ENCODE measurements at places on chromosomes 4 and X. TPM values are rescaled to one million over a fixed set of nuclear protein-coding genes. Genes with fewer than 3 reads are reported as not detected.

GRCh38 chr4:99979872-99980271 is 29.8 kb upstream of the H2AZ1 start:
- no peak overlapping the region for H3K27ac ChIP-seq
- H3K4me1 ChIP-seq, result no peaks in the 10 kb centered on the region
- DNase-seq, result no peak
- H3K27me3 ChIP-seq, result no peaks in the 10 kb centered on the region
- H3K4me3 ChIP-seq, result no peak overlapping the region
- H3K36me3 ChIP-seq, result no peaks in the 10 kb centered on the region

DNA sequence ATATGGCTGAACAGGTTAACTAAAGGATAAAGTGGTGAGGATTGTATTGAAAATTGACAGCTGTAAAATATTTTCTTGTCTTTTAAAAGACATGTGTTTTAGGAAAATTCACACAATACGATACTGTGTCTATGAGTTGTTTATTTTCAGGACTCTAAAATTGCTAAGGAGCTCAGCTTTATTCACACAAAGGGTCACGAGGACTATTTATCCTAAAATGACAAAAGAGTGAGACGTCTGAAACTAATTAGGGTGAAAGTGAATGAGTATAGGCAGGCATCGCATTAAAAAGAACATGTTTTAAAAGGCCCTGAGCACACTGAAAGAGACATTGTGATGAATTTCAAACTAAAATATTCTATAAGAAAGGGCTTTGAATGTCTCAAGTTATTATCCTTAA is 304.7 kb downstream of the SH2D1A start:
- H3K27ac ChIP-seq, result no peak overlapping the region
- no peaks in the 10 kb centered on the region for H3K4me1 ChIP-seq
- H3K27me3 ChIP-seq, result no peaks in the 10 kb centered on the region
- no peak for DNase-seq
- H3K4me3 ChIP-seq, result no peak overlapping the region
- no peaks in the 10 kb centered on the region for H3K36me3 ChIP-seq

- no peak for DNase-seq
- no peak overlapping the region for H3K27ac ChIP-seq
- no peak overlapping the region for H3K4me3 ChIP-seq
- peaks cover 13% of the 10 kb centered on the region for H3K4me1 ChIP-seq
- peaks cover 100% of the 10 kb centered on the region for H3K27me3 ChIP-seq
These were observed 109.3 kb downstream of the ADRA2C start for GRCh38 chr4:3875466-3875865.

DNA sequence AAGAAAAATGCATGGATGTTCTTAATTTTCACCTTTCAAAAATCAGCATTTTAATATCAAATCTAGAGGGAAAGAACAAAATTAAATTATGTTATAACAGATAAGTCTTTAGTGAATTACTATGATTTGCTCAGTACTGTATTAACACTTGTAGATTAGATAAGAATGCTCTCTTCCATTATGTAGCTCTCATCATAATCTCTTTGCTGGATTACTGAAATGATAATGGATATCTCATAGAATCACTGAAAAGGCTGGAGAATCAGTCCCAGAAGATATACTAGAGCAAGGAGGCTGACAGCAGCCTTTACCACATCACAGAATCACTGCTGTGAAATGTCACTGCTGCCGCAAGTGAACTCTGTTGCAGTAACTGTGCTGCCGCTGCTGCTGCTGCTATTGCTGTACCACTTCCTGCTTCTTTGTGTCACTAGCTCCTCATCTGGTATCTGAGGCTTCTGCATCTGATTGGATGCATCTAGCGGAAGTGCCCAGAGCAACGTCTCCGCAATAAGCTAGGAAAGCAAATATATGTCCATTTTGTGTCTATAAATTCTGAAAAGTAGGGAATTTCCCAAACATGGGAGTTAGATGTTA is 738.2 kb downstream of the ADGRL3 start:
- no peak overlapping the region for H3K27ac ChIP-seq
- no peaks in the 10 kb centered on the region for H3K27me3 ChIP-seq
- no peak overlapping the region for H3K4me3 ChIP-seq
- H3K4me1 ChIP-seq, result no peaks in the 10 kb centered on the region
- DNase-seq, result no peak
- H3K36me3 ChIP-seq, result no peaks in the 10 kb centered on the region

DNA sequence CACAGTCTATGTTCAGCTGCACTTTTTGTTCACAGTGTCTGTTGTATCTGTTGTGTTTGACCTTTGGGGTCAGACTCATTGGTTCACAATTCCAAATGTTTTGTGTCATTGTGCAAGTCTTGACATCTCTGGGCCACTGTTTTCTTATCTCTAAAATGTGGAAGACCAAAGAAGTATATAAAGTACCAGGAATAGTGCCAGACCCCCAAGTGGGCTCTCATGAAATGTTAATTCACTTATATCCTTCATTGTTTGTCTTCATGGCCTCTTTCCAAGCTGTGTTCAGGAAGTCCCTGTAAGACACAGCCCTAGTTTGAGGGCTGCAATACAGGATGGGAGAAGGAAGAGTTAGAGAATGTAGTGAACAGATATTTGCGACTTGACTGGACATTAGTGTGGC is 468.3 kb upstream of the BOD1L1 start:
- H3K36me3 ChIP-seq, result no peaks in the 10 kb centered on the region
- H3K4me3 ChIP-seq, result no peak overlapping the region
- no peaks in the 10 kb centered on the region for H3K4me1 ChIP-seq
- H3K27me3 ChIP-seq, result no peaks in the 10 kb centered on the region

GRCh38 chr4:113024388-113024787 is 25.1 kb upstream of the ANK2 start:
- no peaks in the 10 kb centered on the region for H3K4me1 ChIP-seq
- DNase-seq, result no peak
- H3K27me3 ChIP-seq, result no peaks in the 10 kb centered on the region
- H3K4me3 ChIP-seq, result no peak overlapping the region
- no peaks in the 10 kb centered on the region for H3K36me3 ChIP-seq
- H3K27ac ChIP-seq, result no peak overlapping the region

DNA sequence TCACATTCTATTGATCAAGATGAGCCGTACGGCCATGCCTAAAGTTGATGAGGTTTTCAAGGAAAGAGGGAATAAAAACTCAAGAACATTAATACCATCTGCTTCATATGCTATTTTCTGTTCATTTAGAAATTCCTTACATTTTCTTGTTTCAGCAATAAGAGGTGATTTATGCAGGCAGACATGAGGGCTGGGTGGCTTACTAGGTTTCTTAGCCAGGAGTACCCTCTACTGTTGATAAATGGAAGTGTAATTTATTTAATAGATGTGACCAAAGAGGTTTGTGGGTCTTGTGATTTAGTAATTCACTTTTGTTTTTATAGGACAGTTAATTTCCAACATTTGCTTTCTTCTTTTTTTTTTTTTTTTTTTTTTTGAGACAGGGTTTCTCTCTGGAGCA is 6.4 kb upstream of the SMIM9 start:
- peak; percentile 1 for DNase-seq
- no peaks in the 10 kb centered on the region for H3K36me3 ChIP-seq
- H3K27ac ChIP-seq, result no peak overlapping the region

- no peaks in the 10 kb centered on the region for H3K4me1 ChIP-seq
- H3K27me3 ChIP-seq, result no peaks in the 10 kb centered on the region
- no peaks in the 10 kb centered on the region for H3K36me3 ChIP-seq
- H3K4me3 ChIP-seq, result no peak overlapping the region
These were observed 138.0 kb upstream of the FAM9B start for GRCh38 chrX:9171841-9172463.

DNA sequence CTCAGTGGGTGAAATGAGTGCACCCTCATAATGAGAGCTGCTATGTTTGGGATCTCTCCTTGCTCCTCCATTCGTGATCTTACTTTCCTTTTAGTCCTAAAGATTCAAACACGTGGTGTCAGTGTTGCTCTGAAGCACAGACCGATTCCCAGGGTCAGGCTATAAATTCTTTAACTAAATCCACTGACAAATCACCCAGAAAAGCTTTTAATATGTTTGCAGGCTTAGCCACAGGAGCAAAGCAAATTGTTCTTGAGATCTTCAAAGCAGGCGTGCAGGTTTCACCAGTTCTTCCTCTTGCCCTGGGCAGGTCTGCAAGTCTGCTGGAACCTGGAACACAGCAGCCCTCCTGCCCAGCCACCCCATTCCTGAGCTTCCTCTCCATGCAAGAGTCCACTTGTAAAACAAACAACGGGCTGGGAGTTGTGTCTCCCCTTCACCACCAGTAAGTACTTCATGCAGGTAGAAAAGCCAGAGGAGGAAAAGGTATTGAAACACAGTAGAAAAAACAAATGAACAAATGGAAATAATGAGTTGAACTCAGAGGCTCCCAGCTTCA is 70.1 kb upstream of the ENPP6 start:
- H3K27ac ChIP-seq, result peak overlapping the region; percentile 49
- no peaks in the 10 kb centered on the region for H3K27me3 ChIP-seq
- H3K4me1 ChIP-seq, result peaks cover 10% of the 10 kb centered on the region
- H3K4me3 ChIP-seq, result no peak overlapping the region

DNA sequence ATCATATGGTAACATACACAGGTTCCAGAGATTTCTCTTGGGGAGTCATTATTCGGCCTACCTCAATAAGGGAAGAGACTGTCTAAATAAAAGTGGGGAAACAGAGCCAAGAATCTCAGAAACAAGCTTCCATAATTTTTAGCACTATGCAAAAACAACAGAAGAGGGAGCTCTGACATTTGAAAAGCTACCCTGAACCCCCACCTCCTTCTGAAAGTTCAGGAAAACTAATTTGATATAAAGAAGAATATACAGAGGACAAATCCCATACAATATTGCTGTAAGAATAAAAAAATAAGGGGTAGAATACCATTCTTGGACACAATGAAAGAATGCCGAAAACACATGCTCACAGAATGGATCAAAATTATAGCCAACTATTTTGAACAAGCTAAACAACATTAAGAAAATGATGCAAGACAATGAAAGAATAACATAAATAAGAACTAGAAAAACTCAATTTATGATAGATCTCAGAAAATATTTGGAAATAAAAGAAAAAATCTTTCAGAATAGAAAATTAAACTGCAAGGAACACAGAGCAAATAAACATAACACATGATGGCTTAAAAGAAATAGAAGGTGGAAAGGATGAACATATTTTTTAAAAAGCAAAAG is 14.4 kb upstream of the ZNF41 start:
- H3K36me3 ChIP-seq, result no peaks in the 10 kb centered on the region
- H3K27me3 ChIP-seq, result no peaks in the 10 kb centered on the region
- no peak overlapping the region for H3K27ac ChIP-seq
- no peak for DNase-seq
- no peak overlapping the region for H3K4me3 ChIP-seq

DNA sequence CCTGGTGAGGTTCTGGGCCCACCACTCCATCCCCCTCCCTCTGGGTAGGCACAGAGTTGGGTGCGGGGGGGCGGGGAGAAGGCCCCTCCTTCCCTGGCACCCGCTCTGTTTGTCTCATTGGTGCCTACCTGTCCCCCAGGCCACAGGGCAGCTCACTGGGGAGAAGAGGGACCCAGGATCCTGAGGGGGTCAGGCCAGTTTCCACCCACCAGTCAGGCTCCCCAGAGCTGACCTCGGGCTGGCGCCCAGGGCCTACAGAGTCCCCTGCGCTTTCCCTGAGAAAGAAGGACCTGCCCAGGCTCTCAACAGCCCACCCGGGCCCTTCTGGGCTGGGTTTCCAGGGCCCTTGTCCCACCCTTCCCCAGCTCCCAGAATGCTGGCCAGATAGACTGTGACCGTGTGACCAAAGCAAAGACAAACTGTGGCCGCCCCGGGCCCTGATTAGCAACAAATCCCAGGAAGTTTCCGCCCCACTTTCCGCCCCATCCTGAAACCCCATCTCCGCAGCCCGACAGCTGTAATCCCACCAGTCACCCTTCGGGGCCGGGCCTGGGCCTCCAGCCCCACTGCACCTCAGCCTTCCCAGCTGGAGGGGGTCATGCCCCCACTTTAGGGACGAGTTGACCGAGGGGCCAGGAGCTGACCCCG is 33.8 kb upstream of the FGFR3 start:
- H3K4me1 ChIP-seq, result peaks cover 16% of the 10 kb centered on the region
- no peak overlapping the region for H3K27ac ChIP-seq
- H3K4me3 ChIP-seq, result no peak overlapping the region
- DNase-seq, result no peak

- DNase-seq, result no peak
- no peaks in the 10 kb centered on the region for H3K4me1 ChIP-seq
- H3K4me3 ChIP-seq, result no peak overlapping the region
- no peaks in the 10 kb centered on the region for H3K27me3 ChIP-seq
These were observed 99.9 kb downstream of the DDX60 start for GRCh38 chr4:168218645-168219044.

- H3K4me1 ChIP-seq, result peaks cover 4% of the 10 kb centered on the region
- DNase-seq, result no peak
- no peak overlapping the region for H3K4me3 ChIP-seq
- H3K27me3 ChIP-seq, result no peaks in the 10 kb centered on the region
- H3K36me3 ChIP-seq, result no peaks in the 10 kb centered on the region
- H3K27ac ChIP-seq, result no peak overlapping the region
These were observed 70.3 kb downstream of the RAB28 start for GRCh38 chr4:13413729-13414437.

DNA sequence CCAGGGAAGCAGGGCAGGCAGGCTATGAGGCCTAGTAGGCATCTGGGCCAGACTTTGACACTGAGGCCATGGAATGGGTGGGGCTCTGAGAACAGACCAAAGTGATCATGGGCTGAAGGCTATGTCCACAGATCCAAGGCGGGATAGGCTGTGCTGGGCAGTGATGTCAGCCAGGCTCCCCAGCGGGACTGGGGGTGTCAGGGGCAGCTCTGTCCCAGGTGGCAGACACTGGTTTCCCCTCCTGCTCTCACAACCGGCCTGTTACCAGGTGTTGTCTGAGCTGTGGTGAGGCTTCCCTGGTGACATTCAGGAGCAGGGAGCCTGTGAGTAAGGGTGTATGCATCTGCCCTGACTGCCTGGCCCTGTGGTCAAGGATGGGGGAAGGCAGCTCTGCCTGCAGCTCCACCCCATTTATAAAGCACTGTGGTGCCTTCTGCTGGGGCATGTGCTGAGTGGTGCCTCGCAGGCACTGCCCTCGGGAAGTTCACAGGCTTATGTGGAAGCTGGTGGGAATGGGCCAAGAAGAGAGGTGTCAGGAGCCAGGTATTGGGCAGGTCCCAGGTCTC is 2.9 kb downstream of the IL9R start:
- H3K4me3 ChIP-seq, result no peak overlapping the region
- no peak overlapping the region for H3K27ac ChIP-seq
- no peaks in the 10 kb centered on the region for H3K4me1 ChIP-seq
- no peaks in the 10 kb centered on the region for H3K36me3 ChIP-seq
- no peak for DNase-seq
- no peaks in the 10 kb centered on the region for H3K27me3 ChIP-seq

DNA sequence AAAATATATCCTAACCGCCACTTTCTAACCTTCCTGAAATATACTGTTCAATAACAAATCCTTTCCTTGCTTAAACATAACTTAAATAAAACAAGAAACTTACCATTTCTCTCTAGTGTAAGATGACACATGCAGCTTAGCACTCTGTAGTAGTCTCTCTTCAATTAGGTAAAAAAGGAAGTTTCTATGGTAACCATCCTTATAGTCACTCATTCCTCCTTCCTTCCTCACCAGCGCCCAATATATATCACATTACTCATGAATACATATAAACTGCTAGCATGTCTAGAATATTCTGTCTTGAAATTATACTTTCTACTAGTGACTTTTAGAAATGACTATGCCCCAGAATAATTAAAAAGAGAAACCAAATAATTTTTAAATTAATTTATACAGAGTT is 112.2 kb downstream of the SNCA start:
- H3K36me3 ChIP-seq, result no peaks in the 10 kb centered on the region
- H3K27ac ChIP-seq, result no peak overlapping the region
- DNase-seq, result no peak
- H3K27me3 ChIP-seq, result no peaks in the 10 kb centered on the region

PAGE5 gene
- not detected for total RNA-seq

DKK2 gene
- total RNA-seq, result 20.2 TPM

C4orf46 gene
- total RNA-seq, result 6.0 TPM

DTHD1 gene
- 0.38 TPM for total RNA-seq

JAKMIP1 gene
- 0.79 TPM for total RNA-seq

NUP54 gene
- total RNA-seq, result 26.8 TPM

CRMP1 gene
- 5.4 TPM for total RNA-seq

PPM1K gene
- 19.1 TPM for total RNA-seq

TMPRSS11D gene
- not detected for total RNA-seq

ENOPH1 gene
- total RNA-seq, result 34.0 TPM
